ENCODE measurements at places on chromosomes 12 and 14.

- no peak for DNase-seq
These were observed 13.3 kb downstream of the DIP2B start for GRCh38 chr12:50518090-50518489.

DNA sequence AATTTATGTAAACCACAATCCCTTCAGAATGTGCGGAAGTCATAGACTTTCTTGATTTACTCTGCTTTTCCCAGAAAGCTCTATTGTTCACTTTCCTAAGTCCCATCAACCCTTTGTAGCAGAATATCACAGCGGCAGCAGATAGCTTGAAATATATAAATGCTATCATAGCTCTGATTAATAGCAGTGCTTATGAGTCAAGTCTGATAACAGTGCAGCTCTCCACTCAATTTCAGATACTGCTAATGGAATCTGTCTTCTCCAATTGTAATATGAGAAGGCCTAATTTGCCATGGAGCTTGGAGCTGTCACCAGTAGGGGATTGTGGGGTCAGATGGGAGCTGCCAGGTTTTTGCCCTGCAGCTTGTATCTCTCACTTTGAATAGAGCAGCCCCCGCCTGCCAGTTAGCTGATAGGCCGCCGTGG, 10.9 kb downstream of the TMEM260 start:
- no peak for DNase-seq

GRCh38 chr12:11730299-11731041, 81.0 kb downstream of the ETV6 start:
- DNase-seq, result no peak

GRCh38 chr14:34640826-34641225, 10.9 kb upstream of the SNX6 start:
- no peak for DNase-seq

GRCh38 chr12:58732894-58733293, 187.4 kb downstream of the LRIG3 start:
- no peak for DNase-seq

GRCh38 chr12:20372326-20373096, 4.2 kb downstream of the PDE3A start:
- no peak for DNase-seq

Data from urothelium cell line (cell line).